ENCODE measurements at places on chromosomes 12 and 14.

GRCh38 chr12:41213107-41213506, 25.0 kb downstream of the PDZRN4 start:
- DNase-seq: no peak

DNA sequence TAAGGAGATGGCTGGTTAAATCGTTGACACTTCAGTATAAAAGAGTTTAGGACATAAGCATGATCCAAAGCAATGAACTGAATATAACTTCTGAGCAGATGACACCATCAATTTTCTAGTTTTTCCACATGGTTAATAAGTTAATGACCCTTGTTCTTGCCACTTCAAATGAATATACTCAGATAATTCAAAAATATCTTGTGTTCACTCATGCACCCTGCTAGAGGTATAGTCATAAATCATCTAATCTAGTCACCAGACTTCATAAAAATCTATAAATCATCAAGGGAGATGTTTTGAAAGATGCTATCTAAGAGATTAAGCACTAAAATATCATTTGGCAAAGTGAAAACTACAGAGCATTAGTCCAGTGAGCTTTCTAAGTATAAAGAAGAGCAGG, 131.9 kb downstream of the MDGA2 start:
- no peak for DNase-seq

- no peak for DNase-seq
Measured at GRCh38 chr14:65169351-65169750, 67.0 kb upstream of the MAX start.

DNA sequence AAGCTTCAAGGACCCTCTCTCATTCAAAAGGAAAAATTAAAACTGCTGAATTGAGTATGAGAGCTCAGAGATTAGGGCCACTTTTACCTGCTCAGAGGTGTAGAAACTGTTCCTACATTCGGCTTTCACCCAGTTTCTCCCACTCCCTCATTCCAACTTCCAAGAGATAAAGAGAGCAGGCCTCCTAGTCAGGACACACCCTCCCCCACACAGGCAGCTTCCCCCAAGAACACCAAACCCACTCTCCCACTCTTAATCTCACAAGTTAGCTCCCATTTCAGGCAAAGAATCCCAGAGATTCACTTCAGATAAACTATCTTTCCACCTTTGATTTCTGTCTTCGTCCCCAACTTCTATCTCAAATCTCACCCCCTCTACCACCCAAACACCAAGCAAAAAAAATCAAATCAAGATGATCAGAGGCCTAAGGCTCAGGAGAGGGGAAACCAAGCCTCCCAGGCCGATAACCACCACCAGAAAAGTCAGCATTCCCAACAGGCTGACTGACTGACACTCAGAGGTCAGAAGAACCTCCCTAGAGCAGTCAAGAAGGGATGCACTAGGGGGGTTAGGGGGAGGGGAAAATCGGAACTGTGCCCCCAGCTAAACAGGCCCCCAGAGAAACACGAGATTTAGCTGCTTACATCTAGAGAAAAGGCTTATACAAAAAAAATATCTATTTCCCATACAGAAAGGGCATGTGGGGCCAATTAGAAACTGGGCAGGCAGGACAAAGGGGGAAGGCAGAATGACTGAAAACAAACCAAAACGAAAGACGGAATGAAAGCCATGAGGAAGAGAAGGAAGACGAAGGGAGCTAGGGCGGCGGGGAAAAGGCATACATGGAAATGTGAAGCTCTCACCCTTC, 13.2 kb upstream of the CDH24 start:
- no peak for DNase-seq

GRCh38 chr12:22043943-22044342, 2.1 kb upstream of the CMAS start:
- no peak for DNase-seq

GRCh38 chr12:108103517-108103916, 25.6 kb upstream of the WSCD2 start:
- no peak for DNase-seq

All from naive thymus-derived CD8-positive, alpha-beta T cell (primary cell).